ENCODE measurements at places on chromosomes 3 and 15. TPM values are rescaled to one million over a fixed set of nuclear protein-coding genes. Genes with fewer than 3 reads are reported as not detected.
A peak's percentile ranks its signal among the peaks of the same experiment; 100 is the strongest.

DNA sequence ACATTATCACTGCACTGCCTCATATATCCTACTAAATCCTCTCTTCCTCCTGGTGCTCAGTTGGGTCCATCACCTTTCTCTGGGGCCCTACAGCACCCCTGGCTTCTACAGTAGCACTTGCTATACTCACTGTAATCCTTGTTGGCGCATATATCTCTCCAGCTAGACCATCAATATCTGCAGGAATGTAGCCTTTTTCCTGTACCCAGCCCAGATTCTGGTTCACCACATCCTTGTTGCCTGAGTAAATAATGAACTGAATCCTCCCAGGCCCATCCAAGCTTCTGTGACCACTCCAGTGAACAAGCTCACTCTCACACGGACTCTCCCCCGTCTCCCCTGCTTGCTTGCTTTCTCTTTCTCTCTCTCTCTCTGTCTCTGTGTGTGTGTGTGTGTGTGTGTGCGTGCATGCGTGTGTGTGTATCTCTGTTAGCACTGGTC, 62.5 kb upstream of the LIPC start:
- DNase-seq = no peak

GRCh38 chr3:36964331-36964730, 19.5 kb upstream of the TRANK1 start:
- DNase-seq = no peak

ZNF620 gene
- total RNA-seq = 1.6 TPM

DNA sequence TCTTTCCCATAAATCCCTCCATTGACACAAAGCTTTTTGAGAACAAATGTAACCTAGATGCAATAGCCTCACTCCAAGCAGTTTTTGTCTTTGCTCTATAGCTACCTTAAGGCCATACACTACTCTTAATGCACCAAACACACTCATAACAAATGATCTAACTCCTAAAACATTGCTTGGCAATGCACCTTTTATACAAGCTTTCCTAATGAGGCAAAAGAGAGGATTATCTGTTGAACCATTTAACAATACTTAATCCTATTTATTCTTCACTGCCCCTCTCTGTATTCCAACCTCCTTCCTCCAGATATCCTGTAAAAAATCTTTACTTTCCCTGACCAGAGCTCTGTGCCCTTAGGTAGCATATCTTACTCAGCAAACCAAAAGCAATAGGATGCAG, 558.1 kb upstream of the MDFIC2 start:
- no peak for DNase-seq

UBL7 gene
- total RNA-seq = 41.7 TPM

DNA sequence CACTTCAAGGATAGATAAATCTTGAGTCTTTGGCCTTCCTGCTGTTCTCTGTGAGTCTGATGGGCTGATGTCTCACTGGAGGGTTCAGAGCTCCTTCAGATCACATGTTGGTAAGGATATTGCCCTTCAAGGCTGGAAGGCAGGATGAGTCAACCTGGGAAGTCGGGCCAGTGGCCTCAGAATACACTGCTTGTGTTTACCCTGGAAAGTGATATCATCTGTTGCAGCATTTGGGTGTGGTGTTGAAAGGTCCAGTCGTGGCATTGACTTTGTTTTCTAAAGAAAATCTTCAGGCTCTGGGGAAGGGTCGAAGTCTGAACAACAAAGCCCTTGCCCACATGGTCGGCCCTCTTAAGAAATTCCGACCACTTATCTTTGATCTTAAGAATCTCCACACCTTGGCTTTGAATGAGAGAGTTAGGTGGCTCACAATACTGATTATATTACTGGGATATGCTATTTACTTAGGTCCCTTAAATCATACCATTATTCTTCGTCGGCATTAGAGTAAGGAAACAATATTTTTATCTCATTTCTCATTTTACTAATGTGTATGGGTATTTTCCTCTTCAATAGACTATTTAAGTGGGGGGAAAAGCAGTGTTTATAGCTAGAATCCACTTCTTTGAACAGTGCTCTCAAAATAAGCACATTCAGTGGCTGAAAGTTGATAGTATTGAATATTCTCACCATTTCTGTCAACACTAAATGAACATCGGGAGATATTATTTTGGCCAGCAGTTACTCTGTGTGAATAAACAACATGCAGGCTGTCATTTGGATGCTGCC, 303.9 kb upstream of the RASGRP1 start:
- DNase-seq = peak; percentile 93

DNA sequence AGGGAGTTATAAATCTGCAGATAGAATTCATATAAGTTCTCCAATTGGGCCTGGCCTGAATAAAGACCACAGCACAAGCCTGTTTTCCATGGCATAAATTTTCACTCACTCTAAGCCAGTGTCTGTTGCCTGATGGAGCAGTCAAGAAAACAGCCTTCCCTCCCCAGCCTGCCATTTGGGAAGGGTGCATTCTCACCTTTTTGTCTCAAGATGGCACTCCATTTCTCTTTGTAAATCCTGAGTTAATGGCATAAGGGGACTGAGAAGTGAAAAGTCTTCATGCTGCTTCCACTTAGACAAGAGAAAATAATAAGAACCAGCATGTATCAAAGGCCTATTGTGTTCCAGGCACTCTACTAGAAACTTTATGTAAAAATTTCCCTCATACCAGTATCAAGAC, 115.6 kb upstream of the MANF start:
- peak; percentile 31 for DNase-seq

DNA sequence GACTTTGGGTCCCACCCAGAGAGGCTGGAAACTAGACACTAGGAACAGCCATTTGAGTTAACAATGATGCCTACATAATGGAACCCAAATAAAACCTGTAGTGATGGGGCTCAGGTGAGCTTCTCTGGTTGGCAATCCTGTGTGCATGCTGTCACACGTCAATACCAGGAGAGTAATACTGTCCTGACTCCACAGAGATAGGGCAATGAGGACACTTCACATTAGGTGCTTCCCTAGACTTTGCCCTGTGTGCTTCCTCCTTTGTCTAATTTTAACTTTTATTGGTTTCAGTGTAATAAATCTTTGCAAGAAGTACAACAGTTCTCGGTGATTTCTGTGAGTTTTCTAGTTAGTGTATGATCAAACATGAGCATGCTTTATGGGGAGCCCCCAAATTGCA, 281.8 kb upstream of the ARRDC4 start:
- DNase-seq = no peak

GRCh38 chr3:74861211-74861610, 246.8 kb upstream of the CNTN3 start:
- no peak for DNase-seq
